ENCODE measurements at places on chromosomes 7 and 10.

- no peak for DNase-seq
Measured at GRCh38 chr7:139594911-139595476, 71.5 kb downstream of the CLEC2L start.

DNA sequence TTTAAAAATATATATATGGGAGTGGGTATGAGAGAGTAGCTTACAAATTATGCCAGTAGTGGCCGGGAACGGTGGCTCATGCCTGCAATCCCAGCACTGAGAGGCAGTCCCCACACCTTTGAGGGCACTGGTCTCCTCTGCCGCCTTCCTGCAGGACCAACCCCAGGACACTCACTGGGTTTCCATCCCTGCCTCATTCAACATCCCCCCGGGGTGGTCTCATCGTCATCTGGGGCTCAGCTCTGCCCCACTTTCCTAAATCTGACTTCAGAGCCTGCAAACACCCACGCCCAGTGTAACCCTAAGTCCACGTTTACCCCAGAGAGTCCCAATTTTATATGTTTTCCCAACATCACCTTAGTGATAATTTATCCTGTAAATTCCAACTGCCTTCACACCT lies 96.5 kb downstream of the DIP2C start:
- no peak for DNase-seq

DNA sequence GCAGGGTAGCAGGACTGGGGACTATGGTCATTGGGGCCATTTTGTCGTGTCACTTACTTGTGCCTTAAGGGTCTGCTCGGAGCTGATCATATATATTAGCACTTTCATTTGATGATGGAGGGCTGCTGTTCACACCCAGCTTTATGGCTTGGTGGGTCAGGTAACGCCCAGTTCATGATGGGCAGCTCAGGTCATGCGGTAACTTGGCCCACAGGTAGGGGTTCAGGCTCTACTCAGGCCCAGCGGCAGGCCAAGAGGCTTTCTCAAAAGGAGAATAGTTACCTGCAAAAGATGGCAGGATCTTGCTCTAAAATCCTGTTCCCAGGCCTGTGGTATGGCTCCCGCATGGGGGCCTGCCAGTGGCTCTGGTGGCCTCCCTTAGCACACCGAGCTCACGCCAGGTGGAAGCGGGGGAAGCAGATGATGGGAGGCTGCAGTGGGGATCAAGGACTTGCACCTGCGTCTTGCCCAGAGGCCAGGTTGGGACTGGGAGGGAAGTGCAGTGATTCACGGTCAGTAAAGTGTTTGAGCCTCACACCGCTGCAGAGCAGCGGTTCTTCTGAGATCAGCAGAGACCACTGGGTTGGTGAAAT lies 109.5 kb downstream of the ADCY1 start:
- DNase-seq, result no peak

- no peak for DNase-seq
Measured at GRCh38 chr7:143126146-143126545, 5.7 kb upstream of the PIP start.

DNA sequence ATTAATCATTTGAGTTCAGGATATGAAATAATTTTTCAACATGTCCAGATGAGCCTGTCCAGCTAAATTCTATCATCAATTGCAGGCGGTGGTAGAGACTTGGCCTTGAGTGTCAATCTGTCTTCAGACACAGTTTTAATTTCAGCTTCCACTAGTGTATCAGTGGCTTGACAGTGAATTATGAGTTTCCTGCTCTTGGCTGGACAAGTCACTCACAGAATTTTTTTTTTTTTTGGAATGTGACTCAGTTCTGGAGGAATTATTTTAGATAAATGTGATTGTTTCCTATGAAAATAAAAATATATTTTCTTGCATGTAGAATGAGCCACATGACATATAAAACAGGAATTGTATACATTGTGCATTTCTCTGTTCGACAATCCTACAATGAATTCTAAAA lies 319.9 kb upstream of the AKR1E2 start:
- no peak for DNase-seq
